ENCODE measurements at places on chromosomes 7 and 10.

GRCh38 chr10:116828116-116828515 lies 21.2 kb upstream of the ENO4 start:
- DNase-seq, result no peak

GRCh38 chr7:143397710-143398530 lies 10.7 kb downstream of the EPHA1 start:
- DNase-seq, result no peak

DNA sequence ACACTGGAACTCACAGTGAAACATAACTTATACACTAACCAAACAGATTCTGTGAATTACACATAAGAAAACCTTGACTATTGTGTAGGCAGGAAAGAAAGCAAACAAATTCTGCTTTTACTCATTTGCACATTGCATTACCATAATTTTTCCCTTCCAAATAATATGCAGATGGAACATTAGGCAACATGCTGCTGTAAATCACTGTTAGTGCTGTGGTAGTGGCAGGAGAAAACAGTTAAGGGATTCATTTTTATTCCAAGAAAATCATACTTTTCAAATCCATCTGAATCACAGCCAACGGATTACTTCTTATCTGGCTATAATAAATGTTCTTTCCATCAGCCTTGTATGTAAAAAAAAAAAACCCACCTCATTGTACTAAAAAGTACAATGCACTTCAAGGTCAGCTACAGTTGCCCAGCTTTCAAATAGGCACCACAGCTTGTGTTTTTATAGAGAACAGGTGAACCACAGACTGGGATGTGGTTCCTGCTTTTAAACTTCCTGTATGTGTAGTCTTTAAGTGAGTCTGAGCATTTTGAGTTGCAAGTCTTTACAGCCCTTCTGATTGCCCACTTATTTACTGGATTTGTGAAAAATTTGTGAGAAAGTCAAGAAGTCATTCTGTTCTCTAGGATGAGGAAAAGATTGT lies 590.0 kb upstream of the SEMA3D start:
- peak; percentile 65 for DNase-seq

DNA sequence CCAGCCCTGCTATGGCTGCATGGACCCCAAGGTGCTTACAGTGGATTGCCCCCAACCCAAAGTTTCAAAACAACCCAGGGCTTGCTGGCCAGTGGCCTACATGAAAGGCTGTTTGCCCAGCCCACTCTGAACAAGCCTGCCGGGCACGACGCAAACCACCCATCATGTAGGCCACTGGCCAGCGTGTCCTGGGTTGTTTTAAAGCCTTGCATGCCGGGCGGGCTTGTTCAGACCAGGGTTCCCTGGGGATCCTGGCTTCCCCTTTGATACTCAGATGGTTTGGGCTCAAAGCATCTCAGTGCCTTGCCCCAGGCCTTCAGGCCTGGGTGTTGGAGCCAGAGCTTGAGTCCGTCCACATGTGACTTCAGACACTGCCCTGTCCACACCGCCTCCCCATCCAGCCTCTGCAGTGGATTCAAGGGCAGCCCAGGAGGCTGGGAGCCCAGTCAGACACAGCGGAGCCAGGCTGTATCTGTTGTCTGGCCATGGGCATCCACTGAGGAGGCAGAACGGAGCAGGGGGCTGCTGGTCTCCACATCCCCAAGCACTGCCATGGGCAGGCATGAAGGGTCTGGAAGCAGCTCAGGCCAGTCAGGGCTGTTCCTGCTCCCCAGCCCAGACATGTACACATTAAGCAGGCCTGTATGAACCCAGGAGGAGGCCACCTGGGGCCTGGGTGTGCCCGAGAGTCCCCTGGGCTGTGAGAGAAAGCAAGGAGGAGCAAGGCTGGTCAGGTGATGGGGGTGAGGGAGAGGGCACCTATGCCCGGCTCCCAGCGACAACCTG lies 4.0 kb upstream of the ADIRF start:
- DNase-seq, result no peak

DNA sequence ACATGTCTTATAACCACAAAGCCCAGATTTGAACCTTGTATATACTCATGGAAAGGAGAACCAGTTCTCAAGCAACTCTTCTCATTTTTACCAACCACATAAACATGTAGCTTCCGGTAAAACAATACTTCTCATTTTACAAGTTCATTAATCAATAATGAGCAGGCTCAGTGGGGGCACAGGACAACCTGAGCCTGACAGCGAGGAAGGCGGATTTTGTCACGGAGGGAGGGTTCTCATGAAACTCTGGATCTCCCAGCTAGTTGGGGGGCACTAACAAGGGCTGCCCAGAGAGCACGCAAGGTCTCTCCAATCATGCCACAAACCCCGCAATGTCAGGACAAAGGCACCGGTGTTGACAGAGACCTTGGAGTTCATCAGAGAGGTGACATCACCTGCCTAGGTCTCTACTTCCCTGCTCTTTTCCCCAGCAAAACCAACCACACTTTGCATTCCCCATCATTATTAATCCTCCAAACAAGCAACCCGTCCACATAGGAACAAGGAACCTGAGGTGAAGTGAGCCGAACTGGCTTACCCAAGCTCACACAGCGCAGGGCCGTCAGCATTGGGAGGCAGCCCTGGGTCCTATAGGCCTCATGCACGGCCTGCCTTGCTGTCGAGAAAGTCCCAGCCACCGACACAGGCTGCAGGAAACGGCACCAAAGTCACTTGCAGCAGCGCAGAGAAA lies 192.1 kb upstream of the KLF14 start:
- DNase-seq, result no peak

Measured in fibroblast of mammary gland (primary cell).